ENCODE measurements at places on chromosomes 13 and 19.
A peak's percentile ranks its signal among the peaks of the same experiment; 100 is the strongest.

DNA sequence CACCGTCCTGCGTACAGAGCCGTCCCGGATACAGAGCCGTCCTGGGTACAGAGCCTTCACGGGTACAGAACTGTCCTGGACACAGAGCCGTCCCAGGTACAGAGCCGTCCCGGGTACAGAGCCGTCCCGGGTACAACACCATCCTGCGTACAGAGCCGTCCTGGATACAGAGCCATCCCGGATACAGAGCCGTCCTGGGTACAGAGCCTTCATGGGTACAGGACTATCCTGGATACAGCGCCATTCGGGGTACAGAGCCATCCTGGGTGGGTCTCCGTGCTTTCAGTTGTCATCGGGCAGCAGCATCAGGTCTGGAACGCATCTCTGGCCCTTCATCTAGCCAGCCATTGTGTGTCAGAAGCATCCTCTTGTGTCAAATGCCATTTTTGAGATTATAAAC, 222.3 kb upstream of the SOX1 start:
- no peak for DNase-seq

DNA sequence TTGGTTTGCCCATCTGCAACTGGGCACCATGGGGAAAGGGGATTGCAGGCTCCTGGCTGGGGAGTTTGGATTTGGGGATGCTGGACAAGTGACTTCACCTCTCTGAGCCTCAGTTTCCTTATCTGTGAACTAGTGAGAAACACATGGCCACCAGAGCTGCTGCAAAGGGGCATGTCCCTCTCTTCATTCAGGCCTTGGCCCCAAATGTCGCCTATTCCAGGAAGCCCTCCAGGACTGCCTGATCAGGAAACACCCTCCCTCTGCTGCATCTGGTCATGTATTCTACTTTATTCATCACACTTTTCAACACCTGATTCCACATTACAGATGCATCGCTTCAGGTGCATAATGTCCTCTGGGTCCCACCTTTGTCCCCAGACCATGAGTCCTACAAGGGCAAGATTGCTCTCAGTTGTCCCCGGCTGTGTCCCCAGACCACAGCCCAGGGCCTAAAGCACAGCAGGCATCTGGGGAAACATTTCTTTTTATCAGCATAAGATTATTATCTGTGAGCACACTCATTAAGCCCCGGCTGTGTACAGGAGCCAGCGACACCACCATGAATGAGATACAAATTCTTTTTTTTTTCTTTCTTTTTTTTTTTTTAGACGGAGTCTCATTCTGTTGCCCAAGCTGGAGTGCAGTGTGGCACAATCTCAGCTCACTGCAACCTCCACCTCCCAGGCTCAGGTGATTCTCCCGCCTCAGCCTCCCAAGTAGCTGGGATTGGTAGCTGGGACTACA, 37.5 kb downstream of the ARRDC2 start:
- no peak for DNase-seq

DNA sequence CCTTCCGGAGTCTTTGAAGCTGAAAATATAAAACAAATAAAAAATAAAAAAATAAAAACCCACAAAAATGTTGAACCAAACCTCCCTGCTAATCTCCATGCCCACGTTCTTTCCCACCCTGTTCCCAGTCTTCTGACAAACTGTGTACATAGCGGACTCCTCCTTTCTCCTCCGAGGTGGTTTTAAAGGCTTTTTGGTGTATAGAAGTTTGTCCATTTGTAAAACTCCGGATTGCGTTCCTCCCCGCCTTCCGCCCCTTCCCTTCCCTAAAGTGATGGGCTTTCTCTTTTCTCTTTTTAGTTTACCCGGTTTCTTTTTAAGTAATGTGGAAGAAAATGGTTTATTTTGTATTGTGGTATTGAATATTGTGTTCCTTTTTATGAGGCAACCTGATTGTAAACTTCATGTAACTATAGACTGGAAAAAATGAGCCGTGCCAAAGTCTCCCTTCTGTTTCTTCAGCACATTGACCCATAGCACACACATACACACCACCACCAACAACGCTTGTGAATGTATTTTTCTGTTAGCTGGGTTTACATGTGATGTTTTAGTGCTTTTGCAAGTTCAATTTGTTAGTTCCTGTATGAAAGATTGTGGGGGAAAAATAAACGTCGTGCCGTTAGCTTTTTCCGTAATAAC, 4.4 kb downstream of the ZIC2 start:
- peak; percentile 52 for DNase-seq

GRCh38 chr13:112779856-112780604, 90.2 kb downstream of the ATP11A start:
- no peak for DNase-seq

GRCh38 chr19:5339950-5340636, 519 bp downstream of the PTPRS start:
- DNase-seq, result no peak

- DNase-seq, result no peak
These were observed 817.5 kb upstream of the SLC10A2 start for GRCh38 chr13:103883698-103884097.

GRCh38 chr19:18254546-18255503, 19.4 kb downstream of the IQCN start:
- DNase-seq, result no peak

DNA sequence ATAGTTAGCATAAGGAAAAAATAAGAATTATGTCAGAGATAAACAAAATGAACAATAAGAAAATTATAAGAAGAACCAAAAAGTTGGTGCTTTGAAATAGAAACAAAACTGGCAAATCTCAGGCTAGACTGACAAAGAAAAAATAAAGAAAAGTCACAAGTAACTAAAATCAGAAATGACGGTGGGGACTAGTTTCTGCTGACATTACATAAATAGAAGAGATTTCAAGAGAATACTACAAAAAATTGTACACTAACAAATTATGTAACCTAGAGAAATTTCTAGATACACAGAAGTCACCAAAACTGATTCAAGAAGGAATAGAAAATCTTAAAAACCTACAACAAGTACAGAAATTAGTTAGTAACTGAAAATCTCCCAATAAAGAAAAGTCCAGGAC, 355.6 kb upstream of the SGCG start:
- DNase-seq, result no peak

DNA sequence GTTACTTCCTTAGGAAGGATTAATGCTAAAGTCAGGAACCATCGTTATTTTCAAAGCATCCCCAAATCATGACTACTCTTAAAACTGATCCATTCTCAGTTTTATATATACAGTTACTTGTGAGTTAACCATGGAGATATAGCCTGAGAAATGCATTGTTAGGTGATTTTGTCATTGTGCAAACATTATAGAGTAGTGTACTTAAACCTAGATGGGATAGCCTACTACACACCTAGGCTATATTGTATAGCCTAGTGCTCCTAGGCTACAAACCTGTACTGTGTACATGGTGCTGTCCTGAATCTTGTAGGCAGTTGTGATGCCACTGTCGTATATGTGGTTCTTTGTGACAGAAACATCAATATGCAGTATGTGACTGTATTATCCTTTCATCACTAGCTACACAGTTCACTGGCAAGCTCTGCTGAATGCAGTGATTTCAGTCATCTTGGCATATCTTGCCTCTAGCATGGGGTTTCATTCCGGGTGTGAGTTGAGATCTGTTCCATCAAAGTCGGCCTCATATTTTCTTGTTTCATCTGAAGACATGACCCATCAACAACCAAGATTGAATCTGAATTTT, 45.3 kb downstream of the CDK8 start:
- DNase-seq, result no peak

GRCh38 chr19:49766930-49767299, at the start of gene AP2A1:
Gene AP2A1 (plus strand): TSS chr19:49767001. CDS start chr19:49767134, 133 bp downstream.
- no peak for DNase-seq

DNA sequence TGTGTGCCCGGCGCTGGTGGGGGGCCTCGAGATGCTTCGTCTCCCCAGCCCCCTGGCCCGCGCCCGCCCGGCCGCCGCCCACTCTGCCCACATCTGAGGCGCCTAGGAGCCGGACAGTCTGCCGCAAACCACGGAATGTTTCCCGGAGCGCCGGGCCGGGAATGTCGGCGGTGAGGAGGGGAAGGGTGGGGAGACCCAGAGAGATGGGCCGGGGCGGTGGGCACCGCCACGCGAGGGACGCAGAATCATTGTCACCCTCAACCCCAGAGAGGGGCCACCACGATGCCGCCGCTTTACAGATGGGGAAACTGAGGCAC, 46.1 kb upstream of the NFIC start:
- no peak for DNase-seq

DNA sequence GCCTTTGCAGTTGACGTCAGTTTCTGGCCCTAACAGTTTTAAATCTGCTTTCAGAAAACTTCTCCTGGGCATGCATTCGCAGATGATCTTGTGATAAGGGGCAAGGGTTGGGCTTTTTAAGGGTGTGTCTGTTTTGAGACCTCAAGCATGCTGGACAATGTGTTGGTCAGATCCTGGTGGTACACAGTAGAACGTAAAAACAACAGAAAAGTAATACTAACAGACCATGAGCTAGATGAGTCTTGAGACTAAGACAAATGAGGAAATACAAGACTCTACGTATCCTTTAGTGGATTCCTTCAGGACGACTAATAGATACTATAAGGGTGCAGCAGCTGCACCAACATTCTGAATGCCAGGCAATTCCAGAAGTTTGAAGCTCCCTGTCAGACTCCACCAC, 237.6 kb downstream of the DNAJC15 start:
- no peak for DNase-seq

DNA sequence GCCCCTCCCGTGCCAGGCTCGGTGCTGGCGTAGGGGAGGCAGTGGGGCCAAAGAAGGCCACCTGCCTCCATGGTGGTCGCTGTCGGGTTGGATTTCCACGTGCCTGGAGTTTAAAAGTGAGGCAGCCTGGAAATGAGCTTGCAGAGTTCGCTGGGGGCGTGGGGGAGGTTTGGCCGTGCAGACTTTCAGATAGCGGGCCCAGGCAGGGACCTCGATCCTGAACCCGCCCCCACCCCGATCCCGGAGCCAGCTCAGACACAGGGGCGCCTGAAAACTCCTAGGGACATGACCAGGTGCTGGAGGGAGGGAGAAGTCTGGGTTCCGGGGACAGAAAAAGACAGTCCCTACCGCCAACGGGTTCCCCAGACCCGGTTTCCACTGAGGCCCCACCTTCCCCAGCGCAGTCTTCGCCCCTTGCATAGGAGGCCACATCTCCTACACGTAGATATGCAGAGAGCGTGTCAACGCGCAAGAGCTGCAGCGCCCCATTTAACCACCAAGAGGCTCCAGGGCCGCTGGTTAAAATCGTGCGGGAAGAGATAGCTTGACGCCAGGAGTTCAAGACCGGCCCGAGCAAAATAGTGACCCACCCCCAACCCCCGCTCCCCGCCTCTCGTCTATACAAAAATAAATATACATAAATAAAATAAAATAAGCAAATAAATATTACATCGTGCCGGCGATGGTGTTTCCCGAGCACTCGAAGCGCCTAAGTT, 8.5 kb downstream of the CCDC8 start:
- peak; percentile 70 for DNase-seq

DNA sequence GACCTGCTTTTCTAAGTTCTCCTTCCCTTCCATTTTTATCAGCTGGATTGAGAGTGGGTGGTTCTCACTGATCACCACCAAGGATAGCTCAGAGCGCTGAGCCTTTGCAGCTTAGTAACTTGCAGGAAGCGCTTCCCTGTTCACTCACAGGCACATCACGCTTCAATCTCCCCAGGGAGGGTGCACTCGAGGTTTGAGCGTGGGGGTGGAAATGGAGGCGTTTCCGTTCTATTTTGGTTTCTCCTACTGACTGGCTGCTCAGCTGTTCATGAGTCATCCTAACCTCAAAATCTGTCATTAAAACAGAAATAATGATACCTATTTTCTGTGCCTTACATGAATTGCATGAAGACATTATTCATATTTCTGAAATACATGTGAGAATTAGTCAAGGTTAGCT, 292.1 kb downstream of the SPRY2 start:
- peak; percentile 82 for DNase-seq

DNA sequence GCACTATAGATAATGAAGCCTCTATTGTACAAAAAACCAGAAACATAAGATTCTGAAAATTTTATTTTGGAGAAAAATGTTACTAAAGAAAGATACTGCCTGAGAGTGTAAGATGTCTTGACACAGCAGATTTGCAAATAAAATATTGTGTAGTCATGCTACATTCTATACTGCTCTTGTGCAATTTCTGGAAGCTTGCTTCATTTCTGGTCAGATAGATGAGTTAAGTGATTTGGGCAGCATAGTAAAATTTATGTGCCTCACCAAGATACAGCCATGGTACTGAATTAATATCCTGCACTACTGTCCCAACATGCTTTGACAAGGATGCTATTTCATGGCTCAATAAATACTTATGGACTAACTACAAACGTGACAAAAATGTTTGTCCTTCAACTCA, 55.1 kb upstream of the STARD13 start:
- DNase-seq, result no peak

DNA sequence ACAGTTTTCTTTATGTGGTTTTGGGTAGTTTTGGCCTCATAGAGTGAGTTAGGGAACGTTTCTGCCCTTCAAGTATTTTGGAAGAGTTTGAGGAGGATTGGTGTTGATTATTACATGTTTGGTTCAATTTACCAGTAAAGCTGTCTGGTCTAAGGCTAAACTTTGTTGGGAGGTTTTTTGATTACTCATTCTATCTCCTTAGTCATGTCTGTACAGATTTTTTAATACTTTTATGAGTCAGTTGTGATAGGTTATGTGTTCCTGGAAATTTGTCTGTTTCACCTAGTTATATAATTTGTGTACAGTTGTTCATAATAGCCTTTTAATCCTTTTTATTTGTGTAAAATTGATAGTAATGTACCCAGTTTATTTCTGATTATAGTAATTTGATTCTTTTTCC, 20.4 kb downstream of the RNF17 start:
- DNase-seq, result no peak

DNA sequence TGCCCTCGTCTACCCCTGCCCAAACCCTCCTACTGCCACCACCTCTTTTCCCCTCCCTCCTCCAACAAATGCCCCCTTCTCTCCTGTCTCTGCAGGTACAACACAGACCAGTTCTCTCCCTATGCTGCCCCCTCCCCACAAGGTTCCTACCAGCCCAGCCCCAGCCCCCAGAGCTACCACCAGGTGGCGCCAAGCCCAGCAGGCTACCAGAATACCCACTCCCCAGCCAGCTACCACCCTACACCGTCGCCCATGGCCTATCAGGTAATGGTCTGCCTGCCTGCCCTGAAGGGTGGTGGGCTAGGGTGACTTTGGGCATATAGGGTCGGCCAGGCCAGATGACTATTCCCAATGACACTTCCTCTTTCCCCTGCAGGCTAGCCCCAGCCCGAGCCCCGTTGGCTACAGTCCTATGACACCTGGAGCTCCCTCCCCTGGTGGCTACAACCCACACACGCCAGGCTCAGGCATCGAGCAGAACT, 6.5 kb upstream of the TIMM50 start:
- DNase-seq, result peak; percentile 44

- no peak for DNase-seq
These were observed 783 bp downstream of the RHPN2 start for GRCh38 chr19:33063753-33064457.

GRCh38 chr13:23637829-23638228, 67.6 kb downstream of the TNFRSF19 start:
- no peak for DNase-seq

GRCh38 chr19:7360393-7360984, 11.8 kb downstream of the ARHGEF18 start:
- DNase-seq, result no peak

- no peak for DNase-seq
These were observed 48.4 kb upstream of the CNMD start for GRCh38 chr13:52788011-52788410.

- peak; percentile 79 for DNase-seq
These were observed 1.8 kb downstream of the DBP start for GRCh38 chr19:48635263-48635965.

- no peak for DNase-seq
These were observed 11.4 kb upstream of the USP12 start for GRCh38 chr13:27182844-27183497.

All from cerebellar cortex (tissue), 1 donor.